ENCODE measurements at places on chromosomes 4 and X.
A peak's percentile ranks its signal among the peaks of the same experiment; 100 is the strongest.

DNA sequence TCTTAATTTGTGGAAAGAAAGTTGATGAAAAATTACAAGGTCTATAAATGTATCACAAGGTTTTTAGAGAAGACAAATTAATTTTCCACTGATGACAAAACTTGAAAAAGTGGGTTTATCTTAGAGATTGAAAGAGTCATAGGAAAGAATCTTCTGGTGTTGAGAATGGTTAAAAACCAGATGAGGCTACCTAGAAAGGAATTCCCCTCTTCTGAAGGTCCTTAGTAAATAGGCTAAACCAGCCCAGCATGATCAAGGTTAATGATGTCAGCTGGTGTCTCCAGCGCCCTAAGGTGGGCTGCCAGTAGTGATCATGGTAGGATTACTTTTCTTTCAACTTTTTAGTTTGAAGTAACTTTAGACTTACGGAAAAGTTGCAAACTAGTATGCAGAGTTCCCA is 71.8 kb upstream of the PGRMC2 start:
- no peak for DNase-seq

- no peak for DNase-seq
Observed at GRCh38 chrX:122303761-122304160, 880.3 kb upstream of the GRIA3 start.

- peak; percentile 76 for DNase-seq
Observed at GRCh38 chrX:38627683-38628082, 66.3 kb downstream of the TSPAN7 start.

- no peak for DNase-seq
Observed at GRCh38 chrX:133749951-133750350, 235.4 kb downstream of the GPC3 start.

GRCh38 chrX:112163906-112164305 is 81.3 kb upstream of the TRPC5 start:
- DNase-seq, result no peak

DNA sequence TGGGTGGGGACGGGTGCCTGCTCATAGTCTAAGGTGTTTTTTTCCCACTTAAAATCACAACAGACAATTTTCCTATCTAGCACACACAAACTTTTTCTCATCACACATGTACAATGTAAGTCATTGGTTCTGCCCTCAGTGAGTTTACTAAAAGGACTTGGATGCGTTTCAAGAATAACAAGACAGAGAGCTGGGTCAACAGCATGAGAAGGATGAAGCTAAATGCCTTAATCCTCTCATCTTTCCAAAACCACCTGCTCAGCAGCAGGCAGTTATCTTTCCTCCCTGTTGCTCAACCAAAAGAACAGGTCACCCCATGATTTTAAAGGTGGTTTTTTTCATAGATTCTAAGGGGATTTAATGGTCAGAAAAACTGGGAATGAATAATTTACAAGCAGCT is 40.1 kb downstream of the OFD1 start:
- DNase-seq, result no peak

- DNase-seq, result no peak
Observed at GRCh38 chrX:76109654-76110053, 63.2 kb upstream of the PBDC1 start.

DNA sequence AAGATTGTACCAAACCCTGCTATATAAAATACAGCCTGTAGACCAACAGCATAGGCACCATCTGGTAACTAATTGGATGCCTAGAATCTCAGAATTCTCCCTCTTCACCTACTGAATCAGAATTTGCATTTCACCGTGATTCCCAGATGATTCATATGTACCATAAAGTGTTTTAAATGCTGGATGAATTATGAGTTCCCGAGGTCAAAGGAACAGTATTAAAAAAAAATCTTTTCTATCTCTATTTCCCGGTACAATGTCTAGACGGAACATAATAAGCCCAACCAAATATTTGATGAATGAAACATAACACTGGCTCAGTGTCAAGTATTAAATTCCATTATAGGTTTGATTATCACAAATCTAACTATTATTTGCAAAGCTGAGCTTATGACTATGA is 280.0 kb downstream of the ANKRD50 start:
- no peak for DNase-seq

DNA sequence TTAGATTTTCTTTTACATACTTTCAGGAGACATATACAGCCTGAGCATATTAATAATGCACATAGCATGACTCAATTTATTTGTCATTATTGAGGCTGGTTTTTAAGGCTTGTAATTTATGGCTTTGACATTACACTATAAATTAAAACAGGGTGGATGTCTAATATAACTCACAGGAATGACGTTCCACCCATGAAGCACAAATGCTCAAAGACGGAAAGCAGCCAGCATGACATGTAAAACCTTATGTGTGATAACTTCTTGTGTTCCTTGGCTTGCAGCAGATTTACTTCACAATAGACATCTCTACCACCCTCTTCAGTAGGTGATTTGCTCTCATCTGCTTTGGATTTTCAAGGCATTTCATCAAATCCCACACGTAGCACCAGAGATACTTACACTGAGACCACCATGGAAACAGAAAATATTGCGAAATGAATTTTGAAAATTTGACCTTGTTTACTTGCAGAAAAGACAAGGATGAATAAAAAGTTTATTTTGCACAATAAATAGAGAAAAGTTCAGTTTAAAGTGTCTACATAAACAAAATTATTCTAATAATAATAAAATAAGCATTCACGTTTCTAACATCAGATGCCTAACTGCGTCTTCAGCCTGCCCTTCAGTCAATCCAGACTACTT is 64.7 kb upstream of the BTC start:
- no peak for DNase-seq

- no peak for DNase-seq
Observed at GRCh38 chr4:158572608-158573007, 50.9 kb downstream of the RXFP1 start.

GRCh38 chrX:119406776-119407175 is 7.6 kb downstream of the SLC25A43 start:
- DNase-seq, result no peak

DNA sequence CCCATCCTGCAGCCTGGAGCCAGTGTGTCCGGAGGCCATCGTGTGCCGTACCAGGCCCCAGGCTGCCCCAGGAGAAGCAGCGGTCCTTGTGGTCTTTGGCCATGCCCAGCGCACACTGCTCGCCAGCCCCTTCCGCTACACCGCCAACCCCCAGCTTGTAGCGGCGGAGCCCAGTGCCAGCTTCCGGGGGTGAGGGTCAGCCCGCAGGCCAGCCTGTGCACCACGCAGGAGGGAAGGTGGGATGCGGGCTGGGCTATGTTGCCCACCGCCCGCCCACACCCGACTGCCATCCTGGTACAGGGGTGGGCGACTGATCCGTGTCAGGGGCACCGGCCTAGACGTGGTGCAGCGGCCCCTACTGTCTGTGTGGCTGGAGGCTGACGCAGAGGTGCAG is 7.6 kb upstream of the SRPK3 start:
- DNase-seq, result no peak

GRCh38 chr4:140080883-140081282 is 73.1 kb downstream of the MAML3 start:
- no peak for DNase-seq

- DNase-seq, result no peak
Observed at GRCh38 chr4:121758925-121759568, 5.9 kb downstream of the SMIM43 start.

- peak; percentile 84 for DNase-seq
Observed at GRCh38 chr4:106315968-106316772, at the start of the genes AIMP1 and TBCK. AIMP1 (plus strand) TSS chr4:106316550; CDS start chr4:106325010, 8,460 bp downstream. TBCK (minus strand) TSS chr4:106316209; CDS start chr4:106308960, 7,249 bp downstream.

DNA sequence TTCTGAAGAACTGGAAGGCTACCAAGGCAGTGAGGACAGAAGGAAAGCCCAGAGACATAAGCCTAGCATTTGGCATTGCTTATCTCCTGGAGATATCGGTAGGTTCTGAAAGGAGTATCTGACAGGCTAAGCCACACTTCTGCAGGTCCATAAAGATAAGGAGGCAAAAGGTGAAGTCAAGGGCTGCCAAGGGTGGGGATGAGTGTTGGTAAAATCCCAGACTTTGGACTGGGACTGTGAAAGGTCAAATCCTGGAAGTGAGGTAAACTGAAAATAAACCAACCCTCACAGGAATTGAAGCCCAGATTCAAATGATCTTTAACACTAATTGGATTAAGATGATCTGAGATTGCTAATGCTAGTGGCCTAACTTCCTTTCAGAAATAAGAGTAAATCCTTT is 27.4 kb downstream of the GK start:
- DNase-seq, result no peak

GRCh38 chr4:185896817-185897488 is 85.0 kb upstream of the SORBS2 start:
- no peak for DNase-seq

DNA sequence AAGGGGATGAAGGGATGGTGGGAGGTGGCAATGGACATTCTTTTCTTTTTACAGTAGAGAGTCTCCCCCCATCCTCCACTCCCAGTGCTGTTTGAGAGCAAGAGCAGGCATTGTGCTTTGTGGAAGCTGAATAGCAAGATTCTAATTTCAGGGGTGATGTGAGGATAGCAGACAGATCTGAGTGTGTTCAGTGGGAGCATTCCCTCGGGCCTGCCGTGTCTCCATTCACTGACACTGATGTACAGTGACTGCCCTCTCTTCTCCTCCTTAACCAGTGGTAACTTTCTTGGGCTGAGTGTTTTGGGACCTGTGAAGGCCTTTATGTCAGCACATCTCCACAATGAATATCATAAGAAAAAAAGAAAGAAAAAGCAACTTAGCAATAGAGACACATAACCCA is 396.6 kb upstream of the RPS6KA3 start:
- no peak for DNase-seq

DNA sequence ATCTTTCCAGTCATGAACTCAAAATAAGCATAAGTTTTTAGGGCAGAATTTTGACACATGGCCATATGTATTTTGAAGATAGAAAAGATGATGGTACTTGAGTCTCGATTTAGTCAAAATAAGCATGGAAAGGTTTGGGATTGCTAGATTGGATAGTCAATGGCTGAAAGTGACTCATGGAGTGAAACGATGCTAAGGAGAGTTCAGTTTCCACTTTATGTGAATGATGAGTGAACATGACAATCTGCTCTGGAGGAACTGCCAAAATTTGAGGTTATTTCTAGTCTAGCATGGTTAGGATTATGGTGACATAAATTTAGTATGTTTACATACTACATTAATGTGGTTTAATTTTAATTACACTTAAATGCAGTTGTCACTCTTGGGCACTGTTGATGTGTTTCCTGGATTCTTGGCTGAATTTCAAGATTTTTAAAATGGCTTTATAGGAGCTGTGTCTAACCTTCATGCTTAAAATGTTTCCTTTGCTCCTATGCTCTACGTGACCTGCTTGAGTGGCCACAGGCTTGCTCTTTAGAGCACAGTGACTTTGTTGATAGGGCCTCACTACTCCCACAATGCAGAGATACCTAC is 17.1 kb downstream of the DDX3X start:
- no peak for DNase-seq

DNA sequence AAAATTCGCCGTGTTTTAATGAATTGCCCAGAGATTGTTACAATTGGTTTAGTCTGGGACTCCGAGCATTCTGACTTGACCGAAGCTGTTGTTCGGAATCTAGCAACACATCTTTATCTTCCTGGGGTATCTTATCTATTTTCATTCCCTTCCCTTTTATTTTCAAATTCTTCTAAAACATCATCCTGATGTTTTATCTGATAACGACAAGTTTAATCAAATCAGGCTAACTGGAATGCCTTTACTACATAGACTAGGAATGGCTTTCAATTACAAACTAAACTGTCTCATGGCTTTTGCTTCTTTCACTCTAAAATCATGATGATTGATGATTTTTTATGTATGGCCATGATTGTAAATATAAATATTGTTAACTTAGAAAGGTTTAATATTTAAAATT is 48.0 kb downstream of the USP53 start:
- DNase-seq, result no peak

GRCh38 chrX:132631579-132632232 is 142.9 kb upstream of the MBNL3 start:
- DNase-seq, result peak; percentile 36

DNA sequence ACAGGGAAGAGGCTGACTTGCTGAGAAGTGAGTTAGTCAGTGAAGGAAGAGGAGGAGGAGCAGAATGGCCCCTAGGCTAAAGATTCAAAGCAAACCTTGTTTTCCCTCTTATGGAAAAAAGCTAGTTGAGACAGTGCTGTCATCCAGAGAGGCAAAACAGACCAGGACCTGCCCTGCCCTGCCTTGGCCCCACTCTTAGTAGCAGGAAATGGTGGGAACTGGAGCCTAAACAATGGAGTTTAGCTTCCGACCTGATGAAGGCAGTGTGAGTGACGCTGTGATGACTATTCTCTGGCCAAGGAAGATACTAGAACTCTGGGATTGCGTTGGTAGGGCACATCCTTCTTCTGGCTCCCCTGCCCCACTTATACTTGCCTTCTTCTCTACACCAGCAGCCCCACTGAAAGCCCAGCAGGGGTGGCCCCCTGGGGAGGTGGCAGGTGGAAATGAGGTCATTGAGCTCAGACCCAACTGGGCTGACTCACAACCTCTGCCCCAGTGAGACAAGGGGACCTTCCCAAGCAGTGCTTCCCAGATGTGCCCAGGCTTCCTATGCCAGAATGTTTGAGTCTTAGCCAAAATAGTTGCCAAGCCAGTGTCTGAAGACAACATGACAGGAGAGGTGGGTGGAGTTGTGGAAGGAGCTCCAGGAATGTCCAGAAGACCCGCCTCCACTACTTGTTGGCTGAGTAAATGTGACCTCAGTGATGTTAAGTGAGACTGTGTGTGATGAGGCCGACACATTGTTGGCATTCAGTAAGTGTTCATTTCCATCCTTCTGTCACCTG is 38.8 kb downstream of the MSN start:
- DNase-seq, result no peak

- no peak for DNase-seq
Observed at GRCh38 chr4:328729-329128, 8.9 kb upstream of the ZNF141 start.

- no peak for DNase-seq
Observed at GRCh38 chrX:96838537-96838936, 45.2 kb upstream of the RPA4 start.

DNA sequence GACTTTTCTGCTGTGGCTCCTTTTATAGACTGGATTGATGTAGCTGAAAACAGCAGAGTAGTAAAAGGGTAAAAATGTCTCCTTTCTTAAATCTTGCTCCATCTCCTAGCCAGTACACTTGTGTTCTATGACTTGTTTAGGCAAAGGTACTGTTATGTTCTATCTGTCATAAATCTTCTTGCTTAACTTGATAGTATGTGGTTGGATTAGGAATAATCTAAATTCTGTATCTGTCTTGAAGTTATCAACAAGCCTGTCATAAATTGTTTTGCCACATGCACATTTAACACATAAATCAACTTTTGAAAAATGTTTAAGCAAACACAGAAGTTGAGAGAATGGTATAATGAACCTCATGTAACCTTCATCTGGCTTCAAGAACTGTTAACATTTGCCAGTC is 157.0 kb downstream of the FRAS1 start:
- no peak for DNase-seq
